ENCODE measurements at places on chromosomes 3 and 15. TPM values are rescaled to one million over a fixed set of nuclear protein-coding genes. Genes with fewer than 3 reads are reported as not detected.

DNA sequence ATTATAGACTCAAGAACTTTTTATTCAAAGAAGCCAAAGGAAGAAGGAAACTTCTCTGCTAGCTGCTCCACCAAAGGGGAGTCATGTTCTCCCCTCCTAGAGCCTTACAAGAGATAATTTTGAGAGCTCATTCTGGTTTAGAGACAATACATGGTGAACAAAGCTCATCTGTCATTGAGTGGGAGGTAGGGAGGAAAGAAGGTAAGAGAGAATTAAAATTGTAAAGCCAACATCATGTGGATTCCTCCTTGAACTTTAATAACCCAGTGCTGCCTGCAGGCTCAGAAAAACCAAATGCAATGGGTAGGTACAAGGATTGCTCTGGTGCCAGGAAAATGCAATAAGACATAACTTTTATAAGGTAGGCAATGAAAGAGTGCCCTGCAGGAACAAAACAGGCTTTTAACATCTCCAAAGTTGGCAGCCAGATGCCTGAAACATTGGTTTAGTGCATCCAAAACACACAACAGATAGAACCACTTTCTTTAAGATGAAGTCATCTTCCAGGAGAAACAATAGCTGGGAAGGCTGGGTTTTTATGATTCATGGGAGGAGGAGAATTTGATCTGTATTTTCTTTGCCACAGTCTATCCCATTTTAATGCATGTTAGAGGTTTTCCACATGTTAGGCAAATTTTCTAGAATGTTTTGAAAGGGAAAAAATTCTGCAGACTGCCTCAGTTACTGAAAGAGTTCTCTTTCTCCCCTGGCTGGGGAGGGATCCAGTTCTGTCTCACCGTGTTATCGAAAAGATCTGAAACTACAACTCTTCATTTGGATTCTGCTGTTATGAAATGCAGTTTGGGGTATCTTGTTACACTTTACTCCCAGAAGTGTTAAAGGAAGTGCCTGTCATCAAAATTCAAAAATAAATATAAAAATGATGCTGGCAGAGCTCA is 11.3 kb upstream of the ARHGEF3 start:
- DNase-seq = no peak

- no peak for DNase-seq
These were observed 135.0 kb upstream of the WNT5A start for GRCh38 chr3:55622116-55622515.

- no peak for DNase-seq
These were observed 48.9 kb downstream of the ABCC5 start for GRCh38 chr3:183968666-183969245.

DNA sequence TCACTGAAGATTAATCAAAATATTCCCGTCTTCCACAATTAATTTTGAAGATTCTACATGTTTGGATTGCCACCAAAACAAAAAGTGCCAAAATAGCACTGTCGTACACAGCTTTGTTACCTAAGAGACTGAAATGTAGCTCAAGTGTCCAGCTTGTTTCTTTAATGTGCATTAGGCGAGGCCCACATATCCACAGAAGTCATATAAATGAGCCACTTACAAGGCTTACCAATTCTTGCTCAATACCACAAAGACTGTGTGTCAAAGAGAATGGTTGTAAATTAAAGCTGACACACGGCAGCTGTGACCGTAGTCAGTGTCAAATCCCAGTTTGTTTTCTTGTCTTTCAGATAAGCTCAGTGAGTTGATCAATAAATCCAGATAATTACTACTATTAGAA is 639.4 kb upstream of the TBL1XR1 start:
- DNase-seq = no peak

DNA sequence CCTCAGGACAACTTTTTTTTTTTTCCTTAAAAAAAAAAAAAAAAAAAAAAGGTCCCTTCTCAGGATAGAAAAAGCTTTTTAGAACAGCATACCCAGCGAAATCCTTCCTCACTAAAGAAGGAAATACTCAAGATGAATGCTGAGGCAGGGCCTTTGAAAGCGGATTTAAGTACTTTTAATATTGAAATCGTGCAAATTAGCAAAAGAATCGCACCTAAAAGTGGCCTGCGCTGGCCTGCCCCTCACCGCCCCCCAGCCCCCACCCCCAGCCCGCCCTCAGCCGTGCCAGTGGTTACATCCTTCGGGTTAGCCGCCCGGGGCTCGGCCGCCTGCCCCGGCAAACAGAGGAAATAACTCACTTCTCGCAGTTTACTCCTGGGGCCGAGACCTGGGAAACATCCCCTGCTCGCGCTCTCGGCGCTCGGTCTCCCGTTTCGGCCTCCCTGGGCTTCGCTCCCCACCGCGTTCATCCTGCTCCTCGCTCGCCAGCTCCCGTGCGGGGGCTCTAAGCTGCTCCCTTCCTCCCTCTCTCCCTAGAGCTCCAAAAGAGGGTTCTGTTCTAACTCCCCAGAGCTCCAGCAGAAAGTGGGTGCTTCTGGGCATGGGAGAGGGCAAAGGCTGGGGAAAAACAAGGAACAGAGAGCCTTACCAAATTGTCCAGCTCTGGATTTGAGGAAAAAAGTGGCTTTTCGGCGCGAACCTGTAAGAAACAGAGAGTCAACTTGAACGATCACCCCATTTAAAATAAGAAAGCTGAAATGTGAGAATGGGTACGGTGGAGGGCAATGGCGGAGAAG is 5.2 kb downstream of the MEIS2 start:
- DNase-seq = no peak

GRCh38 chr3:44989636-44990373 is 13.8 kb downstream of the EXOSC7 start:
- no peak for DNase-seq

DNA sequence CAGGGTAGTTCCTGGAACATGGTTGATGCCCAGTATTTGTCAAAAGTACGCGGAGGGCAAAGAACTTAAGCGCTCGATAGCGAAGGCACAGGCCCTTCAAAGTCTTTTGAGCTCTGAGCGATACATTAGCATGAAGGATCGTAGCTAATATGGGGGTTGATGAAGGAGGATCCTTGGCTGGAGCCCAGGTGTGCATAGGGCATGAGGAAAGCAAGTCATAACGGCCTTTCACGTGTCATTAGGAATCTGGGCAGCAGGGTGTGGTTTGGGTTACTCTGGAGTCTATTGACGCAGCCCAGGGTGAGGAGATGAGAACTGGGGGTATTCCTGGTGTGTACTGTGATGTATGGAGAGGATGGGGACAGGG is 31.7 kb downstream of the SPINK8 start:
- peak; percentile 29 for DNase-seq

- no peak for DNase-seq
These were observed 16.0 kb downstream of the ANKRD28 start for GRCh38 chr3:15781637-15782402.

DNA sequence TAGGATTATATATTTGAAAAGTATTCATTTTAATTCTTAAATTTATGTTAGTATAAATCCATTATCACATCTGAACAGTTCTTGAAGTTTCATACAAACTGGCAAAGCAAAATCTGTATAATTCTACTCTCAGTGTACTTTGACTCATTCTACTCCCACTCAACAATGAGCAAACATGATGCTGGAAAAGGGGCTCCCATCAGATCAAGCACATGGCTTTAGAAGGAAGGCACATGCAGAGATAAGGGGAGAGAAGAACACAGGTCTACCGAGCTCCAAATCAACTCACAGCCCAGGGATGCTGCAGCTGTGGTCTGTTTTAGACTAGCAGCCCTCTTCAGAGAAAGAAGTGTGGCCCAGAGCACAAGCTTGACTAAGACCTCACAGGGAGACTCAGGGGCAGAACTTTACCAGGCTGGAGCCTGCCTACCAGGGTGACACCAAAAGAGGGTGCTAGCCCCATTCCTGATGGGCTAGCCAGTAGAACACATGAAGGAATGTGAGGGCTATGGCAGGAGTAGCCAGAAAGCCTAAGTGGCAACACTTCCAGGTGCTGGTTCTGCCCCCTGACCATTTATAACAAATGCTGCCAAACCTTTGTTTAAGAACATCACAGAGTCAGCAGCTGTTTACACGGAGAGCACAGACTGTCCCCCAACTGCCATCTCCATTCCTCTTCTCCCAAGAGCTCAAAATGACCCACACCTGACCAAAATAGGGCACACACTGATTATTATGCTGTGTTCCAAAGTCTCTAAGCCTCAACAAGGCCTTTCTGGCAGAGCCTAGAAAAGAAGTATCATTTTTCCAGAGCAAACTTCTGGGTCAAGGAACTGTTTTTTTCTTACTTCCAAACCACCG is 19.5 kb downstream of the SEC22C start:
- no peak for DNase-seq

DNA sequence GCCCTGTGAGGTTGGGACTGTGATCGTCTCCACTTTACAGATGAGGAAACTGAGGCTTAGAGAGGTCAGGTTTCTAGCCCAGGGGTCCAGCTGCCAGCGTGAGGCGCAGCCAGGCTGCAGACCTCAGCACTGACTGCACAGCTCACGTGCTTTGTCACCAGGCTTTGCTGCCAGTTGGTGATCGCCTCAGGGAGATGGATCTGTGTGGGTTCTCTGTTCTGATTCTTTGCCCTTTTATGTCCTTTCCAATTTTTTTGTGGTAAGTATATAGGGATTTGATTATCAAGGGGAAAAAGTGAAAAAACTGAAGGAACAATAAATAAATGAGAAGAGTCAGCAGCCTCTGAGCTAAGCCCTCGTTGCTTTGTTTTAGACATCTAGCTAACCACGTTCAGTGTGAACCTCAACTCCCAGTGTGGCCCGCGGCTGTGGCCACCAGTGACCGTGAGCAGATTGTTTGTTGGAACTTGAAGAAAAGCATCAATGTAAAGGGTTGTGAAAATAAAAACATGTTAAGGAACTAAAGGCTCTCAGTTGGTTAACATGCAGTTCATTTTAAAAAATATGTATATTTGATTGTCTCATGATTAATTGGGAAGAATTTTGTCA is 117.6 kb downstream of the PDE8A start:
- DNase-seq = no peak

DNA sequence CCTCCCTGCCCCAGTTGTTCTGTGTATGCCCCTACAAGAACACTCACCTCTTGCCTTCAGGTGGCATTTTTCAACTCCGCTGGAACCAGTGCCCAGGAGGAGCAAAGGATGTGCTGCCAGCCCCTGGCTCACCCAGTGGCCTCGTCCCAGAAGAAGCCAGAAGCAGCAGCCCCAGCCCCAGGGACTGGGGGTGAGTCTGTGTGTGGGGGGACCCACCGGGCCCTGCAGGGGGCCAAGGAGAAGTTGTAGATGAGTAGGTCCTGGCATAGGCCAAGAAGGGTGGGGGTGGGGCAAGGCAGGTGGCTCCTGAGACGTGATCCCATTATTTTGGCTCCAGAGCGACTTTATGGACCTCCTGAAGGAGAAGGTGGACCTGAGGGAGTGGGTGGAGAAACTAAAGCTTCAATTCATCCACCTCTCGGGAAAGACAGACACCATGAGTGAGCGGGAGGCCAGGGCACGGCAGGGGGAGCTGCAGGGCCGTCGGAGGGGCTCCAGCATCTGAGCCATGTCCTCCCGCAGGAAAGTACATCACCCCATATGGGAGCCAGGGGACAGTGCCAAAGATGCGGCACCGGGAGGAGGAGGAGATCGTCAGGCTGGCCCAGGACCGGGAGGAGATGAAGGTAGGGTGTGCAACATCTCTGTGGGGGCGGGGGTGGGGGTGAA is 29.3 kb downstream of the NGRN start:
- no peak for DNase-seq

GRCh38 chr3:129610276-129610675 is 3.8 kb upstream of the PLXND1 start:
- no peak for DNase-seq

DNA sequence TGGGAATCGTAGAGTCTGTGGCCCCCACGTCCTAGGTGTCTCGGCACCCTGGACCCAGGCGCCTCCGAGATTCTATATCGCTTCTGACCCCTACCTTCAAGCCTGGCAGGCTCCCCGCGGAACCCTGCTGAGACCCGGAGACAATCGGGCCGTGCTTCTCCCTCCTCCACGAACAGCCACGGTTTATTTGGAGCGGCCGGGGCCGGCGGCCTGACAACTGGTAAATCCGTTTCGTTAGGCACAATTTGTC is 1.4 kb downstream of the GATA2 start:
- no peak for DNase-seq

DNA sequence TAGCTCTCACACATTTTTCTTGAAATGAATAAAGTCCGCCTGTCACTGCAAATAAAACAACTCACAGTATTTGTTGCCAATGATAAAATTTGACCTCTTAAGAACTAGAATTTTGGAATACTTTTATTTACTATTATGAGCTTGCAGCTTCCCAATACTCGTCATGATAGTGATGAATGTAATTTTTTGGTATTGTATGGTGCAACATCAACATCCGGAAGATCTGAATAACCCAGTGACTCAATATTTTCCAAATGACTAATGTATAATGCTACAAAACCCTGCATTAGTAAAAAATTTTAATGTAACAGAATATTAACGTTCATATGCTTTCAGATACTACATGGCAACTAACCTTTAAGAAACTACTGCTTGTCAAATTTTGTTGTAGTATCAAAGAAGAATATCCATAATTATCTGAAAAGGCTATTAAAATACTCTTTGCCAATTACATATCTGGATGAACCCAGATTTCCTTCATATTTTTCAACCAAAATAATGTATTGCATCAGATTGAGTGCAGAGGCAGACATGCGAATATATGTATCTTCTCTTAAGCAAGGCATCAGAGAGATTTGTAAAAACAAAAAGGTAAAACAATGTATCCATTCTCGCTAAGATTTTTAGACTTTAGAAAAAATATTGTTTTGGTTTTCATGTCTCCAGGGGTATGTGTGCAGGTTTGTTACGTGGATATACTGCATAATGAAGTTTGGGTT is 95.3 kb downstream of the IGF2BP2 start:
- DNase-seq = no peak

DNA sequence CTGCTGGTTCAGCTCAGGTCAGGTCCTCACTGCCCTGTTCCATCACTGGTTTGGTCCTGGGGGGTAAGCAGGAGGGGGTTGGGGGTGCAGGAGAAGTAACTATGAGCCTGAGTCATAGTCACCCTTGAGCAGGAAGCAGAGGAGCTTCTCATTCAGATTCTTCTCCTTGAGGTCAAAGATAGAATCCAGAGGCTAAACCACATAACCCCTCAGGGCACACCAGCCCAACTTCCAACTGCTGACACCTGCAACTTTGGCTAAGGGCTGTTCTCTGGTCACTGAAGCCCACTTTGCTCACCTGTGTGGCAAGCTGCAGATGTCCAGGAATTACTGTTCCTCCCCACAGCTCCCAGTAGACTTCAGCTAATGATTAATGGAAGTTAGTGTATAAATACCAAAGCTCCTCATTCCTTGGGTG is 48.8 kb upstream of the LRRFIP2 start:
- DNase-seq = no peak

- no peak for DNase-seq
These were observed 29.4 kb upstream of the ZNF717 start for GRCh38 chr3:75814797-75815196.

- no peak for DNase-seq
These were observed 135.3 kb downstream of the PLCH1 start for GRCh38 chr3:155609586-155609985.

PPP1R14D gene
- not detected for polyA plus RNA-seq

GTF2A2 gene
- polyA plus RNA-seq = 113 TPM

TMEM39A gene
- polyA plus RNA-seq = 13.0 TPM

CPB1 gene
- 0.59 TPM for polyA plus RNA-seq

UACA gene
- polyA plus RNA-seq = 74.5 TPM

TLR9 gene
- polyA plus RNA-seq = 0.08 TPM

CLDN11 gene
- polyA plus RNA-seq = 1.3 TPM

PP2D1 gene
- not detected for polyA plus RNA-seq
